D721Med (cell line): ENCODE measurements at places on chromosomes 3 and 15.

DNA sequence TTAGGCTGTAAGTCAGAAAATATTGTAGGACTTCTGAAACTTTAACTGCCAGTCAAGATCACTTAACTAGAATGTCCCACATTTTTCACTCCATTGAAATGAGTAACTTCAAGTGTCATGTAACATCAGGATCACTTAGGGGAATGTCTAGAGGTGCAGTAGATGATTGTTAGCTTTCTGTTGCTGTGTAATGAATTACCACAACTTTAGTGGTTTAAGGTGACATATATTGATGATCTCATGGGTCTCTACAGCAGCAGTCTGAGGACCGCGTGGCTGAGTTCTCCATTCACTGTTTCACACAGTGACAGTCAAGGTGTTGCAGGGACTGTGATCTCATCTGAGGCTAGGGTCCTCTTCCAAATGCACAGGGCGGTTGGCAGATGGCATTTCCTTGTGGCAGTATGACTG is 82.7 kb downstream of the SLC25A26 start:
- no peak for DNase-seq

- DNase-seq: no peak
These were observed 47.9 kb downstream of the WDR49 start for GRCh38 chr3:167605871-167606270.

DNA sequence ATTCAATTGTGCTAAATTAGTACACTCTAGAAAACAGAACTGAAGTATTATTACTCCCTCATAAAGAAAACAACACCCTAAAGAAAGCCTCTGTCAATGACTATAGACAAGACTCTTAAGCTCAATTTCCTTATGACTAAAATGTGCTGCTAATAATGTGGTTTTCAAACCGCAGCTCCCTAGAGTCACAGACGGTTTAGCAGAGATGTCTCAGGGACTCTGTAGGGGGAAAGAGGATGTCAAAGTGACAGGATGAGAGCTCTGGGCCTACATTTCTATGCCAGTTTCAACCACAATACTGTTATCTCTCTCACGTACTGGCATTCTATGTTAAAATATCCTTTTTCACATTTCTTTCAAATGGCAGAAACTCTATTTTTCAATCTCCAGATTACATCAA is 37.6 kb upstream of the WDR49 start:
- DNase-seq: no peak

- DNase-seq: no peak
These were observed 47.0 kb downstream of the OXNAD1 start for GRCh38 chr3:16311960-16312451.

- no peak for DNase-seq
These were observed 60.8 kb upstream of the MEF2A start for GRCh38 chr15:99504823-99505551.

GRCh38 chr15:29910068-29910467 is 87.8 kb upstream of the TJP1 start:
- no peak for DNase-seq

GRCh38 chr15:85008474-85009260 is 27.0 kb downstream of the PDE8A start:
- DNase-seq: no peak

DNA sequence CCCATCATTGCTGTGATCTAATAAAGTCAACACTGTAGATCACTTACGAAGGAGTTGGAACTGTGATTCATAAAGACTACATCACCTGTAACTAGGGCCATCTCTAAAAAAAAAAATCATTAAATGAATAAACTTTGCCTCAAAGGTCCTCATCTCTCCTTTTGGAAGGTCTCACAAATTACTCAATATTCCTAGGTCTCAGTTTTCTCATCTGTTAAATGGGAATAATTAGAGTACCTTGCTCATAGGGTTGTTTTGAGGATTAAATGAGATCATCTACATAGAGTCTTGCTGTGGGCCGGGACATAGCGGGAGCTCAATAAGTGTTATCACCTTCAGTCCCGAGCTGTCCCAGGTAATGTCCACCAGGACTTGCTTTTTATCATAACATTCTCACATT is 335.1 kb upstream of the PROK2 start:
- DNase-seq: no peak

DNA sequence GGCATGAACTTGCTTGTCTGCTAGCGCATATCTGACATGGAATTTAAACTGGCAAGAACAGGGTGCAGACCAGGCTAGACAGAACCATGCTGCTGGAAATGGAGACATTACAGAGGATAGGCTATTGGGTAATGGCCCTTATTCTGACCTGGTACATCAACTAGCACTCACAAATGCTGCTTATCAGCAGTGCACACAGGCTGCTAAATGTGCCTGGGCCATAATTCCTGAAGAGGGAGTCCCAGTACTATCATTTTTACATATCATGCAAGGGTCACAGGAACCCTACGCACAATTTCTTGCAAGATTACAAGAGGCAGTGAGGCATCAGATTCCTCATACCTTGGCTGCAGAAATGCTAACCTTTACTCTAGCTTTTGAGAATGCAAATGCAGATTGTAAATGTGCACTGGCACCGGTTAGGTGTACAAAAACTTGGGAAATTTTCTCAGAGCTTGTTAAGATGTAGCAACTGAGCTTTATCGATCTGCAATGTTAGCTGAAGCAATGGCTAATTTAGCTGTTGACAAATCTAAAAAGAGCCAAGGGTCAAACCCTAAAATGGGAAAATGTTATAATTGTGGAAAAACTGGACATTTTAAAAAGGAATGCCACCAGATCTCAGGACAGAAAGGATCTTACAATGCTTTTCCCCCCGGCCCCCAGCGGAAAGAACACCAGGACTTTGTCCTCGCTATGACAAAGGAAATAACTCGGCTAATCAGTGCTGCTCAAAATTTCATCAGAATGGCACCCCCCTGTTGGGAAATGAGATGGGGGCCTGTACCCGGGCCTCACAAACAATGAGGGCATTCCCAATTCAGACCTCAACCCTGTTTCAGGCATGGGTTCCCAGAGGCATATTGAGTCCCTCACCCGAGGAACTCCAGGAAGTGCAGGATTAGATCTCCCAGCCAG is 21.1 kb downstream of the CCRL2 start:
- DNase-seq: no peak

- no peak for DNase-seq
These were observed 60.5 kb downstream of the RAB7A start for GRCh38 chr3:128786434-128787020.

- no peak for DNase-seq
These were observed 267.1 kb downstream of the XXYLT1 start for GRCh38 chr3:195003893-195004289.

DNA sequence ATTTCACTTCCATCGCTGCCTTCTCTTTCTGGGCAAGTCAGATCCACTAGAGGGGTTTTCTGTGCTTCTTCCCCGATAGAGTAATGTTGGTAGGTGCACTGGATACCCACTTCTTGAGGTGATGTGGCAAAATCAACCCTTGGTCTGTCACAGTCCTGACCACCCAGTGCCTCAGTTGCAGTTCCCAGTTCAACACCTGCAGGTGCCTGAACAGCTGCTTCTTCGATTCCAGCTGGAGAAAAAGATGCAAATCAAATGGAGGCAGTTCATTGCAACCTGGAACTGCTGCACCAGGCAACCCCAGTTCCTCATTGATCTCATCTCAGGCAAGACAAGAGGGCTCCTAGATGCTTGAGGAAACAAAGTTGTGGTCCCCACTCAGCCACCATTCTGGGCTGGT is 186.6 kb downstream of the UBE2E2 start:
- no peak for DNase-seq

- DNase-seq: no peak
These were observed 114.5 kb downstream of the HERC1 start for GRCh38 chr15:63719281-63719680.

- DNase-seq: no peak
These were observed 36.7 kb upstream of the NDUFB4 start for GRCh38 chr3:120559242-120560061.
